GM13976 (cell line): ENCODE measurements at places on chromosomes 6 and 20.

GRCh38 chr20:63220696-63221399, 4.9 kb upstream of the YTHDF1 start:
- no peak for DNase-seq

- DNase-seq: no peak
These were observed 97.3 kb downstream of the ANKRD60 start for GRCh38 chr20:58131151-58131550.

DNA sequence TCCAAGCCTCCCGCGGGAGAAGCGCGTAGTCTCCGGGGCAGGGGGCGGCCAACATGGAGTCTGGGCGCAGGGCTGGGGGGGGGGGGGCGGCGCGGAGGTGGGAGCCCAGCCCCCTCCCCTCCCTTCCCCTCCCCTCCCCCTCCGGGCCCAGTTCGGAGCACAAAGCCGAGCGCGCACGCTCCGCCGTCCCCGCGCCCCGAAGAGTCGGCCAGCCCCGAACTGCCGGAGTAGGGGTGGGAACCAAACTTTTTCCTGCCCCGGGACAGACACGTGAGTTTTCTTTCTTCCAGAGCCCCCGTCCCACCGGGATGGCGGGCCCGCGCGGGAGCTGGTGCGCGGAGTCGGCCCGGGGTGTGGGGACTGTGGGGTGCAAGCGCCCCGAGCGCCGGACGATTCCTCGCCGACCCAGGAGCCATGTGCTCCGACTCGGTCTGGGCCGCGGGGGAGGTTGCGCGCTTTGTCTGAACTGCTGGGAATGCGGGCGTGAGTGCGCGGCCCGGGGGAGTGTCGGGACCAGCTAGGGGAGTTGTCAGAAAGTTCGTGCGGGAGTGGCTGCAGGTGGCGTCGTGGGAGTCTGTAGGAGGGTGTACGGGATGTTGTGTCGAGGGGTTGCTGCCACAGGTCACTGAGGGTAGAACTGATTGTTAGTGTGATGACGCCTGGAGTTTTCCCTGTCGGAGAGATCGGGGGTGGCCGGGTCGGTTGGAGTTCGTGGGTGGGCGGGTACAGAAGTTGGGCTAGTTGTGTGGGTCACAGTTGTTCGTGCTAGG, 1.2 kb downstream of the TGIF2 start:
- DNase-seq: peak; percentile 64

DNA sequence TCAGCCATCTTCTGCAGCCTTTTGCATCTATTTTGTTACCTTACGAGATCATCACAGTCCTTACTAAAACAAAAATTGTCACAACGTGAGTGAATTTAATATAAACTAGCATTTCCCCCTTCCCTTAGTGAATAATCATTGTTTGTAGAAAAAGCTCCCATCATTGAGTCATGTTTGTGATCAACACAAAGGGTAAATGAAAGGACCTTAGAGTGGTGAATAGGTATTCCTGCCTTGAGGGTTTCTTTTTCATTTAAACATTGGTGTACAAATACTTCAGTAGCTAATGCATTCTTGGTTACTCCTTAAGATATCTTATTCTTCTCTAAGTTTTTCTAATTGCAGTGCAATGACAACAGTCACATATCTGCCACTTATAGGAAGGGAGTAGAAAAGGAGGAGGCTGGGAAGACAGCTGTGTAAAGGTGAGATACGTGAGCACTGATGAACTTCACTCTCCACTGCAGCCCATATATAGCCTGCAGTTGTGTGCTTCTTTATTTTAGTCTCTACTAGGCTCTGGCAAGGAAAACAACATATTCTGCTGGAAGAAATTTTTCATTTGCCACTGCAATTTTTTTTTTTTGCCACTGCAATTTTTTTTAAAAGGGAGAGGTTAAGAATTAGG, 27.8 kb downstream of the ADGRG6 start:
- DNase-seq: no peak

DNA sequence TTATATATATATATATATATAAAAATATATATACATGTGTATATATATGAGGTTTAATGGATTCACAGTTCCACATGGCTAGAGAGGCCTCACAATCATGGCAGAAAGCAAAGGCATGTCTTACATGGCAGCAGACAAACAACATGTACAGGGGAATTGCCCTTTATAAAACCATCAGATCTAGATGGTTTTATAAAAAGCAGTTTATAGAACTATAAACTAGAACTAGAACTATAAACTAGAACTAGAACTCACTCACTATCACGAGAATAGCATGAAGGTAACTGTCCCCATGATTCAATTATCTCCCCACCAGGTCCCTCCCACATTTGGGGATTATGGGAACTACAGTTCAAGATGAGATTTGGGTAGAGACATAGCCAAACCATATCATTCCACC, 56.8 kb downstream of the PDSS2 start:
- no peak for DNase-seq

GRCh38 chr20:51799401-51799860, 2.9 kb downstream of the SALL4 start:
- no peak for DNase-seq

DNA sequence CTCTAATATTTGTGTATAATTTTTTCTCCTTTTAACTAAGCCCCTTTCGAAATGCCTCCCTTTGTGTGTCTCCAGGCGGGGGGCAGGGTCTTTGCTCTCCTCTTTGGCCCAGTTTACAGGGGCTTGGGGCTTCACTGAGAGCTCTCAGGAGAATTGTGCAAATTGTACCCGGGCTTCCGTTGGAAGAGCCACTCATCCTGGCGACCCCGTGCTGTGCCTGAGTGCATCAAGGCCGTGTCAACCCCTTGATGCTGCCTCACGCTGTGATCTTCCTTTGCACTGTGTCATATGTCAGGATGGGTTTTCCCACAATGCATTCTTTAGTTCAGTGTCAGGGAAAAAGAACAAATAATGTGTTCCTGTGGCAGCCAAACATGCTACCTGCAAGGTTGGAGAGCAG, 118.0 kb upstream of the POU3F2 start:
- DNase-seq: no peak

DNA sequence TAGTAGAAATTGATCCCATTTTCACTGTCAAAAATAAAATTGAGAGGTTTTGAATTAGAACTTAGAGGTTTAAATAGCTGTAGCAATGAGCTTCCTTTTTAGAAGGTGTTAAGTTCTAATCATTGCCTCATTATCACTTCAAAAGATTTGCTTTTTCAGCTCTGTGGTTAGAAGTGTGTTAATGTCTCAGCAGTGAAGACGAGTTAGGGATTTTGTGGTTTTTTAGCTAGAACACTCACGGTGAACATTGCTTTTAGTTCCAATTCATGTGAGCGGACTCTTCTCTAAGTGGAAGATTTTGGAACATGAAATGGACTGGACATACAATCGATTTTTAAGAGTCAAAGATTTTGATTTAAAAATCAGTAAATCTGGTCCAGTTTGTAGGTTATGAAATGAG, 12.7 kb upstream of the IFNGR1 start:
- no peak for DNase-seq

GRCh38 chr6:52984247-52984646, 10.8 kb downstream of the GSTA4 start:
- no peak for DNase-seq

GRCh38 chr20:45345104-45345936, 2.9 kb downstream of the SDC4 start:
- DNase-seq: no peak

DNA sequence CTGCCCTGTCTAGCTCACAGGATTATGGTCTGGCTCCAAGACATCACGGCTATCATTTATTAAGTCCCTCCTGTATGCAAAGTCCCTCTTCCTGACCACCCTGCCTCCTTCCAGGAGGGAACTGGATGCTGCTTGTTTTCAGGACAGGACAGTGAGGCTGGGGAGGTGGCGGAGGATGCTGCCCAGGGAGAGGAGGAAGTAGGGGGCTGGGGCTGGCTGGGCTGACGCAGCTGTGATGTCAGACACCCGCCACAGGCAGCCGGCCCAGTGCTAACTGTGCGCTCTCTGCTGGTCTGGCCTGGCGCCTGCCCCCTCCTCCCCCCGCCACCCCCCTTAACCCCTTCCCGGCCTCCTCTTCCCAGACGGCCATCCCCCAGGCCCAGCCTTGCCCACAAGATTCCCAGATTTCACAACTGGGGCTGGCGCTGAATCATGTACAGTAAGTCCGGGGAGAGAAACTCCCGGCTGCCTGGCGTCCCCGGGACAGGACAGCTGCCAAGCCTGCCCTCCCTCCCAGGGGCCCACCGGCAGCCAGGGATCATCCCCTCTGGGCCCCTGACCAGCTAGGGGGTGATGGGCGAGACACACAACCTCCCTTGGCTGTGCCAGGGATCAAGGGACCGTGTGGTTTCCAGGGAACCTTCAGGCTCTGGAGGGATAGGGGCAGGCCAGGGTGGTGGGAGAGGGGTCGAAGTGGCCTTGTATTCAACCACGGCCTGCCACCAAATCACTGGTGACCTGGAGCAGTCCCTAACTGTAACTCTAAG, 118.1 kb downstream of the CEBPB start:
- DNase-seq: no peak

DNA sequence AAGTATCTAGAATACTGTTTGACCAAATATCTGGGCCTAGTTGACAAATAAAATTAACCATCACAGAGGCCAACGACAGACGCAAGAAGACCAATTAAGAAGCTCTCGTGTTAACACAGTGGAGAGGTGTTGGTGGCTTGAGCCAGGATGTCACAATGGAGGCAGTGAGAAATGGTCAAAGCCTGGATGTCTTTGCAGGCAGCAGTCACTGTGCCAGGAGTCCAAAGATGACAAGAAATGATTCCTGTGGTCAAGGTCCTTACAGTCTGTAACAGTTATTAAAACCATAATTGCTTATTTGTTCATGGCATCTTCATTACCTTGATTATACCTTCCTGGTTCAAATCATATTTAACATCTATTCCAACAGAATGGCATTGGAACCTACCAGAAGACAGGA, 91.3 kb upstream of the EDN1 start:
- no peak for DNase-seq

GRCh38 chr6:122651031-122651430, 40.8 kb downstream of the PKIB start:
- no peak for DNase-seq

GRCh38 chr20:62052842-62053464, 12.7 kb downstream of the TAF4 start:
- DNase-seq: no peak

- peak; percentile 72 for DNase-seq
These were observed 77.9 kb upstream of the RALY start for GRCh38 chr20:33915726-33916331.

GRCh38 chr6:38843798-38844197, 128.7 kb downstream of the DNAH8 start:
- no peak for DNase-seq

DNA sequence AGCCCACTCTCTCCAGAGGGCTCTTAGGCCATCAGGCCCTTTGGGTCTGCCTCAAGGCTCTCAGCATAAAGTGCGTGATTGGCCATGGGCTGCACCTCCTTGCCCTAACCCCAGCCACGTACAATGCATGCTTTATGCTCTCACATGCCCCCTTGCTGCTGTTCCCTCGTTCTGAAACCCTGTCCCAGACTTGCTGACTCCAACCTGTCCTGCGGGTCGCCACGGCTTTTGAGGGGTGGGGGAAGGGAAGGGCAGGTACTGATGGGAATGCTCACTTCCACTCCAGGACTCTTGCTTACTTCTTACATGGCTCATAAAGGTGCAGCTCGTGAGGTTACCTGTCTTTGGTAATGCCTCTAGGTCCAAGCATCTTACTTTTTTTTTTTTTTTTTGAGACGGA, 6.0 kb downstream of the ARMC12 start:
- no peak for DNase-seq

GRCh38 chr6:129115471-129115870, 232.5 kb downstream of the LAMA2 start:
- no peak for DNase-seq

DNA sequence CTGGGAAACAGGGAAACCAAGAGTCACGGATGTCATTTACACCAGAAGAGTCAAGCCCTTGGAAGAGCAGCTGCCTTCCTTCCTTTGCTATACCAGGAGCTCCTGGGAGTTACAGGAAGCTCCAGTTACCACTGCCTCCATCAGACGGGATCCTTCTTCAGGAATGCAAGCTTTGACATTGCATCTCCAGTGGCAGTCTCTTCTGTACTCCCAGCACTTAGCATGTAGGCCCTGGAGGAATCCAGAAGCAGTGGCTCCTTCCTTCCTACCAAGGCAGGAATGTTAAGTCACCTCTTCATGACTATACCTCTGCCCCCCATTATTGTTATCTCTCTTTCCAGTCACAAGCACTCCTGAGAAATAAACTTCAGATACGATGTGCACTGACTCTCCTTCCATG, 836.0 kb downstream of the MAFB start:
- no peak for DNase-seq

DNA sequence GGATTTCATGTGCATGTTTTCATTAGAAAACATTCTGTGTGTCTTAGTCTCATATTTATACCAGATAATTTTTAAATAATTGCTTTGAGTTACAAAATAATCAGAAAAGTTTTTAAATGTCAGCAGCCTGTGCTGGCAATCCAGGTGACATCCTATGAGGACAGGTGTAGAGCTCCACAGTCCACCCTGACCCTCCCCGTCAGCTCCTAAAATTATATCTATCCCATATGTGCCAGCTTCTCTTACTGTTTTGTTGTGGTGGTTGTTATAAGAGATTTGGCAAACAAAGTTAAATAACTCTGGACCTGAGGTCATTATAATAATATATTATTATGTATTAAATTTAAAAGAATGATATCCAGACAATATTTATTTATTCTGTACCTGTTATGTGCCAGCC, 253.2 kb upstream of the PLN start:
- DNase-seq: no peak

GRCh38 chr20:36855241-36855657, 20.7 kb upstream of the TLDC2 start:
- DNase-seq: no peak

- DNase-seq: peak; percentile 33
These were observed 140.4 kb downstream of the IMPG1 start for GRCh38 chr6:75932067-75932466.

DNA sequence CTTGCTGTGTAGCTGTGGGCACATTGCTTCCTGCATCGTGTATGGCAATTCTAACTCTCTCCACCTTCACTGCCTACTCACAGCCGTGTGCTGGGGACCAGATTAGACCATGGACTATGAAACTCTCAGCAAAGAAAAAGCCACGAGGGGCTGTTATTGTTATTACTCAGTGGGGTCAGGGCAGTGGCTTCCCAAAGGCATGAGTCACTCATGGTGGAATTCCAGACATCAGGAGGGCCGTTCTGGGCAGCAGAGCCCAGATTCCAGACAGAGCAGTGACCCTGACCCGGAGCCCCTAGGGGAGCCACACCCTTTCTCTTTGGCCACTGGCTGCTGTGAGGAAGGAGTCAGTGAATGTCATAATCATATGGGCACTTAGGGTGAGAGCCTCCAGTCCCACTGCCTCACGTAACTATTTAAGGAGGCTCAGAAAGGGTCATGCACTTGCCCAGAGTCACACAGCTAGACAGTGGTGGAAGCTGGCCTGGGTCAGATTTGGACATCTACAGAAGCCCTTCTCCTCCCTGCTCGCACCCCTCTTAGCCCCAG, 22.2 kb upstream of the CCN5 start:
- DNase-seq: no peak
